ENCODE measurements at places on chromosomes 7 and 10. TPM values are rescaled to one million over a fixed set of nuclear protein-coding genes. Genes with fewer than 3 reads are reported as not detected.

- DNase-seq = no peak
Measured at GRCh38 chr7:99730238-99730810, 4.7 kb downstream of the CYP3A7 start.

GRCh38 chr7:82810558-82811259, 352.0 kb downstream of the PCLO start:
- peak; percentile 85 for DNase-seq

GRCh38 chr7:82675396-82675795, 231.8 kb upstream of the CACNA2D1 start:
- DNase-seq = peak; percentile 52

DNA sequence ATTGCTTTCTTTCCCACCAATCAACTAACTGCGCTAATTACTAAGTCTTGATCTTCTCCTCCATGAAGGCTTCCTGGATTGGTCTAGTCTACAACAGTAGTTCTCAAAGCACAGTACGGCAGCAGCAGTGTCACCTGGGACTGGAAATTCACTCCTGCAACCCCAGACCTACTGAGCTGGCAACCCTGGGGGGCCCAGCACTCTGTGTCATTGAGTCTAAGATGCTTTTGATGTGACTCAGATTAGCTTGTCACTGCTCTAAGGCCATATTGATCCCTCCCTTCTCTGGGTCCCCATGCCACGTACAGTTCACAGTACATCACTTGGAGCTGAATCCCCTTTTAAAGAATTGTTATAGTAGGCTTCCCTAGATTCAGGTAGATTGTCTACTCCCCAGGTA, 65.7 kb upstream of the KMT2C start:
- DNase-seq = no peak

- DNase-seq = no peak
Measured at GRCh38 chr10:117257721-117258120, 16.8 kb downstream of the SLC18A2 start.

DNA sequence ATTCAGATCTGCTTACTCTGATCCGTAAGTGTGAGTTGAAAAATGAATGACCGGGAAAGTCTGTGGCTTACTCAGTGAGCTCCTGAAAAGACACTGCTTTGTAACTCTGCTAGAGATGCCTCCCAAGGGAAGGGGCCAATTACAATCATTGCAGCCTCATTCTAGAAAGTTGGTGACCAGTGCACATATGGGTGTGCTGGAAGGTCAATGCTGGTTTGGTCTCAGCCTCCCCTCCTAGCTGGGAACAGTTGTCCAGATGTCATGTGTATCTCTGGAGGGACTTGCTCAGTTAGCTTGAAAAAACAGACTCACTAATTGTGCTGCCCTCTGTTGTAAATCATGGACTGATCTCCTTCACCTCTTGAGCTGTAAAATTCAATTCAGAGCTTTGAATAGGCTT, 405.0 kb downstream of the ADRA2A start:
- DNase-seq = no peak

DNA sequence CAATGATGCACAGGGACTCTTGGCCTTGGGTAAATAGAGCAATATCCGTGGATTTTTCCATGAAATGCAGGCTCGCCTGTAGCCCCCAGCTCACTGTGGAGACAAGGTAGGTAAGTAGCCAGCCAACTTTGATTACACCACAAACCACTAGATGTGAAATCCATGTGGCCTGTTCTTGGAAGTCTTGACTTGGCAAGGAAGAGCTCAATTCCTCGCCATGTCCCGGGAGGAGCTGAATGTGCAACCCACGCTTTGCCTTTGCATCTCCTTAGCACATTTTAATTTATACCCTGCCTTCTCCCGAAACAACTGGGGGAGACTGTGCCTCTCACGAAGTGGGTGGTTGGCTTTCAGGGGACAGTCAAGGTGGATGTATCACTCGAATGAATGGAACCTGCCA, 347.7 kb upstream of the MKI67 start:
- DNase-seq = no peak

- DNase-seq = no peak
Measured at GRCh38 chr10:103055105-103055504, 137.0 kb downstream of the CNNM2 start.

The LIMK1 gene
- total RNA-seq = 48.3 TPM

The CHST3 gene
- total RNA-seq = 19.3 TPM

The ANK3 gene
- total RNA-seq = 658 TPM

The GDF10 gene
- 11.1 TPM for total RNA-seq

The NCF1 gene
- not detected for total RNA-seq
